ENCODE measurements at places on chromosomes 13 and 19. TPM values are rescaled to one million over a fixed set of nuclear protein-coding genes. Genes with fewer than 3 reads are reported as not detected.

FUT1 gene
- total RNA-seq, result 3.6 TPM

B3GNT8 gene
- total RNA-seq, result 10.5 TPM

DNA sequence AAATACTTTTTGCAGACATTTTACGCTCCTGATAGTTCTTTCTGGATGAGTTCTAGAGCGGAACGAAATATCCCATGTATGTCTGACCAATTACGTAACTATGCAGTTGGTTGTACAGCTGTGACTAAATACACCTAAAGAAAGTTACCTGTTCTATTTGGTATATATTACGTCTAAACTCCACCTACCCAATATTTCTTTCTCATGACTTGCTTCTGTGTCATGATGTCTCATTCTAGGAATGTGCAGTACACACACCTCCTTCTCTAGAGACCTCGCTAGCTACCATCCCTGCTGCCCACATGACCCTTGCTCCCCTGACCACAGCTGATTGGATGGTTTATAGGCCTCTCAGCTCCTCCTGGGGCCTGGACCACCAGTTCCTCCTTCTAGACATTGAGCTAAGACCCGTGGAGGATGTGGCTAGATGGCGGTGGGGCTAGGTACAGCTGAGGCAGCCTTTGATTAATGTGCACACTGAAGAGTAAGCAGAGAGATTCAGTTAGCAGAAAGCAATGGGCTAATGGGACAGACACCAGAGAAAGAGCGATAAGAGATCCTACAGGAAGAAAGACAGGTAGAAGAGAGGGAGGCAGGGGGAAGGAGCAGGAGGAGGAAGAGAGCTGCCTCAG is 422.1 kb downstream of the COG6 start:
- DNase-seq, result no peak

- no peak for DNase-seq
Measured at GRCh38 chr13:45328661-45329111, 12.3 kb downstream of the TPT1 start.

- no peak for DNase-seq
Measured at GRCh38 chr13:68410007-68410406, 1179.9 kb upstream of the PCDH9 start.

GRCh38 chr13:69828527-69828926 is 279.1 kb upstream of the ATXN8OS start:
- no peak for DNase-seq

- DNase-seq, result no peak
Measured at GRCh38 chr19:56622374-56622773, 20.6 kb upstream of the SMIM17 start.

Measured in heart left ventricle (tissue), 16 donors.